Lung microvascular endothelial cell (primary cell): ENCODE measurements at places on chromosomes 6 and 20. TPM values are rescaled to one million over a fixed set of nuclear protein-coding genes. Genes with fewer than 3 reads are reported as not detected.

The LHFPL5 gene
- not detected in 2 replicates for total RNA-seq

The SYTL3 gene
- total RNA-seq = 0.60 and 0.87 TPM in 2 replicates

The PAX1 gene
- not detected in 2 replicates for total RNA-seq

DNA sequence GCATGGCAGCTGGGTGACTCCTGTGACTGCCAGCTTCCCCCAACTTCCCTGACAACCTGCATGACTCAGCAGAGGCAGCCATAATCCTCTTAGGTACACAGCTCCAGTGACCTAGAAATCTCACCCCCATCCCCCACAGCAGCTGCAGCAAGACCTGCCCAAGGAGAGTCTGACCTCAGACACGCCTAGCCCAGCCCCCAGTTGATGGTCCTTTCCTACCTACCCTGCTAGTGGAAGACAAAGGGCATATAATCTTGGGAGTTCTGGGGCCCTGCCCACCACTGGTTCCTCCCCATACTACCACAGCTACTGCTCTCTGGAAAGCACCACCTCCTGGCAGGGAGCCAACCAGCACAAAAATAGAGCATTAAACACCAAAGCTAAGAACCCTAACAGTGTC lies 90.2 kb downstream of the F13A1 start:
- DNase-seq = no peak

DNA sequence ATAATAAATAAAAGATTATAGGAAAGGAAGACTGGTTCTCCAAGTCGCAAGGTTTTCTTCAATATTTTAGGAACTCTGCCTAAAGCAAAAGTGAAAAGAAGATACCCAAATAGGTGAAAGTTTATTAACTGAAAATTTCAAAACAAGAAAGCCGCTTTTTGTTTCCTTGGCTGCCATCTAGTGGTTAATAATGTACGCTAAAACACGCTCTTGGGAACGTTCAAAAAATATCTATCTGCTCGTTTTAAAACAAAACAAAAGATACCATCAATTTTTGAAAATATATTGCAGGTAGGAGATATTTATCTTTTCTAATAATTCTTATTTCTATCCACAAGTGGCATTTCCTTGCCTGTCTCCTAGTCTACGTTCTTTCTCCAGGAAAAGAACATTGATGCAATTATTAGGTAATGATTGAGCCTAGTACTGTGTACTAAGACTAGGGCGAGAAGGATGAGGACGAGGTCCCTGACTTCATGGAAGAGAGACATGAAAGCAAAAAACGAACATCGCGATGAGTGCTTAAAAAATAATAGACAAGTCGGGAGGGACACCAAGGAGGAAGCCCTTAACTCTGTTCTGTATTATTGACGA lies 97.2 kb downstream of the SPTLC3 start:
- peak; percentile 58 for DNase-seq

- DNase-seq = peak; percentile 48
These were observed 116.3 kb upstream of the SLC2A12 start for GRCh38 chr6:134168590-134169208.

DNA sequence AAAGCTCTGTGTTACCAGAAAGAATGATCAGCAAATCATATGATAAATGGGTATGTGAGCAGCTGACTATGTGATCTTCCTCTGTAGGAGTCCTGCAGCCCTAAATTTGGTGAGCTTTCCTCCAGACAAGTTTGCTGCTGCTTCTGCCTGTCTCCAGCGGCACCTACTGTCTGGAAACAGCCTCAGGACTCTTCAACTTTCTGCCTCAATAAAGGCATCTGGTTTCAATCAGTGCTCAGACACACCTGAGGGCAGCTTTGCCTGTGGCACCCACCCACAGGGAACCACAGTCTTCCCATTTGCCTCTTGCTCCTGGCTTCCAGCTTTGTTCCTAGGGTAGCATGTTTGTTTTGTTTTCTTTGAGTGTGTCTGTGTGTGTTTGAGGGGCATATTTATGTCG lies 727.9 kb upstream of the MAN1A1 start:
- DNase-seq = no peak

DNA sequence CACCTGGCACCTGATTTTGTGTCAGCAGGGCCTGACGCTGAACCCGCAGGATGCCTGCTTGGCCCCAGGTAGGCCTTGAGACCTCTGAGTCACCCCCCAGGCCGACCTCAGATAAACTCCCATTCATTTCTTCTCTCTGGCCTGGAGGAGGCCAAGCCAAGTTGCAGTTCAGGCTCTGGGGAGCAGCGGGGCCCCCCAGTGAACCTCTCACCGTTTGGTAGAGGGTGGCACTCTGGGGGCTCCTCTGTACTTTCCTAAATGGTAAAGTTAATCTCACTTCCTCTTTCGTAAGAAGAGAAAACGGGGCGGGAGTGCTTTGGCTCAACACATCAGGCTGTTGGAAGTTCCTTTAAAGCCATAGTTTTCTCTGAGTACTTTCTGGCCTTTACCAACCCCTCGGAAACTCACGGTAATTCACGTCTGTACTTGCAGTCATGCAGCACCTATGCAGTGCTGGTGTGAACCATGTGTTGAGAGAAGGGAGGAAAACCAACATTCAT lies 2.8 kb downstream of the SIRPA start:
- DNase-seq = no peak
